ENCODE measurements at places on chromosomes 7 and 10.

- DNase-seq, result no peak
These were observed 1254.9 kb upstream of the LRRN3 start for GRCh38 chr7:109836016-109836415.

GRCh38 chr7:17147409-17147808 lies 151.0 kb upstream of the AHR start:
- no peak for DNase-seq

- DNase-seq, result no peak
These were observed 14.4 kb downstream of the STK32C start for GRCh38 chr10:132293201-132293812.

DNA sequence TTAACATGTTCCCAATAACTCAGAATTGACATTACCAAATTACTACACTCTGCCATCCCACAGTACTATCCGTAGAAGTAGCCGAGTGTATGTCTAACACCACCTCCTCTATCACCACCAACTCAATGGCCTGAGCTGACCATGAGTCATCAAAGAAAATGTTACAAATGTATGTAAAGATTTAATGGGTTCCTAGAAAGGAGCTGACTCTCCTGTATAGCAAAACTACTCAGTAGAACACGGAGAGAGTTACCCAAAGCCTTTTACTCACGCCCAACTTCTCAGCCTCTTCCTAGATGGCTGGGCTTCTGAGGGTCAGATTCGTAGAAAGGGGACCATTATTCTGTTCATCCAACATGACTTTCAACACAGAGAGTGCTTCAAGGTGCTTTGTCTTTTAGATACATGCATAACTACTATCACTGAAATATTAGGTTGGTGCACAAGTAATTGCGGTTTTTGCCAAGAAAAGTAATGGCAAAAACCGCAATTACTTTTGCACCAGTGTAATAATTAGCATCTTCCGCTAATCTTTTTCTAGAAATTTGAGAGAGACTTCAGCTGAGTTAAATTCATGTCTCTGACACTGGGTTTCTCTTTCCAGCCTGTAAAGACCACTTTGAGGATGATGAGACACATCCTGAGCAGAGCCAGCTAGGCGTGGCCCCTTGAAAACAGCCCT lies 24.0 kb upstream of the NANOS1 start:
- DNase-seq, result no peak

DNA sequence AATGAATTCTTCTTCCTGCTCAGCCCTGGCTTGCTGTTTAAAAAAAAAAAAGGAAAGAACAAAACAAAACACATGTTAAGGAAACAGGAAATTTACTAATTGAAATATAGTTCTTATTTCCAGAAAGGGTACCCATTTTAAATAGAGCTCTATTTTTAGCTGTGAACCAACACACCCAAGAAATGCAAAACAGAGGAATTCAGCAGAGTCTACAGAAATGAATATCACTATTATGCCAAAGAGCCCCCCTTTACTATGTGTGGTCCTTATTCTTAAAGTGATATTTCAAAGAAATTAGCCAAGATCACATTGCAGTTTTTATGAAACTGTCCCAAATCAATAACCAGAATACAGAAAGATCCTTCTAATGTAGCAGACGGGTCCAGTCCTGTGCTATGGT lies 53.7 kb downstream of the CCDC6 start:
- DNase-seq, result no peak

DNA sequence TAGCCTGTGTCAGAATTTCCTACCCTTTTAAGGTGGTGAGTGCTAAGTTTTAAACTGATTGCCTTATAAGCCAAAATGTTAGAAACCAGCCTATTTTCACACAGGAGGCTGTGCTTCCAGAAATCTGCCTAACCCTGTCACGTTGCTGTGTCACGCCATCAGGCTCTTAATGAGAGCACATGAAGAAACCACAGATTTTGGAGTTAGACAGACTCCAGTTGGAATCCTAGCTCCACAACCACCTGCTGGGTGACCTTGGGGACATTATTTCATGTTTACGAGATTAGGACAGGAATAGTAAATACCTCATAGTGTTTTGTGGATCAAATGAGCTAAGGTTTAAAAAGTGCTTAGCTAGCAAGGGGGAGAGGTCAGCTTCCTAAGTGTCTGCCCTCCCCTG lies 321.8 kb downstream of the DPP6 start:
- DNase-seq, result no peak

DNA sequence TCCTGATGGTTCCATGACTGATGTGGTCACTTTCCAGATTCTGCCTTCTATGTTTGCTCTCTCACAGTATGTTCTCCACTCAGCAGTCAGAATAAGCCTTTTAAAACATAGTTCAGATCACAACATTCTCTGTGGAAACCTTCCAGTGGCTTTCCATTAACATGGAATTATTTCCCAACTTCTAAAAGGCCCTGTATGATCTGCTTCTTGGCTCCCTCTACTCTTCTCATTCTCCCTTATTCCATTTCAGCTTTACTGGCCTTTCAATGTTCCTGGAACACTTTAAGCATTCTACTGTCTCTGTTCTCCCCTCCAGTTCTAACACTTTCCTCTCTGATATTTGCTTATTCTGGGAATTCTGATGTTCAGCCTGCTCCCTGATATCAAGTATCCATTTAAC lies 325.6 kb downstream of the THSD7A start:
- DNase-seq, result no peak

- no peak for DNase-seq
These were observed 256.4 kb upstream of the PHYHIPL start for GRCh38 chr10:58919927-58920654.

DNA sequence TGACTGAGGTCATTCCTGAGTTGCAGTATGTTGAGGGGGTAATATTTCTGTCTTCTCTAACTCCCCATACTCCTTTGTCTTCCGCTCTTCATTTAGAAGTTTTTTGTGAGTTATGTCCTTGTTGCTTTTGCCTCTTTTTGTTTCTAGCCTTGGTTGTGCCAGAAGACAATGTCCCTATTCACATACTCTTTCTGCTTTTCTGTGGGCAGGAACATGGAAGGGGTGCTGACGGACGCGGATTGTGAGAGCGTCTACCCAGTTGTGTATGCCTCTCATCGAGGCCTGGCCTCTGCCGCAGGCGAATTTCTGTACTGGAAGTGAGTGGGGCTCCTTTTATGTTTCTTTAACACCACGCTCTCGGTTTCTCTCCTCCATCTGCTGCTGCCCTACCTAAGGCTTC lies 20.5 kb downstream of the STAG3 start:
- no peak for DNase-seq

DNA sequence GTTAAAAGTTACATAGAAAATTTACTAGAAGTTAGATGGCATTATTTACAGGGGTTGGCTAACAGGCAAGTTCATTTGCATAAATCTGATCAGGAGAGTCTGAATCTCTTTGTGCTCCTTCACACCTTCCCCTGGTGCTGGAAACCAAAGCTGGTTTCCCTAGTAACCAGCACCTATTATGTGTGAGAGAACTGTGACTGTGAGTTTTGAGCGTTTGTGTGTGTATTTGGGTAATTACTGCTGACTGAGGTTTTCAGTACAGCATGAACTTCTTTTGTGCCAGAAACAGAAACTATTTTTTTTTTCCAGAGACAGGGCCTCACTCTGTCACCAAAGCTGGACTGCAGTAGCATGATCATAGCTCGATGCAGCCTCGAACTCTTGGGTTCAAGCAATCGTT lies 10.3 kb upstream of the IFIT1B start:
- DNase-seq, result no peak

- no peak for DNase-seq
These were observed 10.9 kb downstream of the CALCR start for GRCh38 chr7:93563584-93563983.

GRCh38 chr10:66322777-66323176 lies 603.1 kb upstream of the LRRTM3 start:
- DNase-seq, result no peak

DNA sequence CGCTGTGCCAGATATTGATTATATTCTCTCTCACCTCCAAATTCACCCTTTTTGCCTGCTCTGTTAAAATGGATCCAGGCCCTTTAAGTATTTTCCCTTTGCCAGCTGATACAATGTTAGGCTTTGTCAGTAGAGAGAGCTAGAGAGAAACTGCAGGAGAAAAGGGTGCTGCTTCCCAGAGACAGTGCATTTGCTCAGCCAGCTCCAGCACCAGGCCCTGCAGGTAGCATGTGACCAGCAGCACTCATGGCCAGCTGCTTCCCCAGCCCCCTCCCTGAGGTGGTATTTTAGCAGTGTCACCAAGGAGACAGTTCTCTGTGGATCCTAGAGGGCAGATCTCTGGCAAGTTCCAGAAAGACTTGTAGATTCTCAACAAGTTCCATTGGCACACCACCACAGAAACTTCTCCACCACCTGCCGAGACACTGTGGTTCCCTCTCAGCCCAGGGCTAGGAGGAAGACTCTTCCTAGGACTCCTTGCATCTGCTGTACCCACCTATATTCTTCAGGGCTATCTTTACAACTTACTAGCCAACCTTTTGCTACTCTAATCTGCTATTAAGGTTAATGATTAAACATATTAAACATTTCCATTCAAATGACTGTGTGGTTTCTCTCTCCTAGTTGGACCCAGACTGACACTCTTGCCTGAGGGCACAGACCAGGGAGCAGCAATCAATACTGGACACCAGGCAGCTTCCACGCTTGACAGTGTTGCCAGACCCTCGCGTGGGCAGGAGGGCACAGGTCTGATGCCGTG lies 35.6 kb upstream of the ADAM12 start:
- no peak for DNase-seq

DNA sequence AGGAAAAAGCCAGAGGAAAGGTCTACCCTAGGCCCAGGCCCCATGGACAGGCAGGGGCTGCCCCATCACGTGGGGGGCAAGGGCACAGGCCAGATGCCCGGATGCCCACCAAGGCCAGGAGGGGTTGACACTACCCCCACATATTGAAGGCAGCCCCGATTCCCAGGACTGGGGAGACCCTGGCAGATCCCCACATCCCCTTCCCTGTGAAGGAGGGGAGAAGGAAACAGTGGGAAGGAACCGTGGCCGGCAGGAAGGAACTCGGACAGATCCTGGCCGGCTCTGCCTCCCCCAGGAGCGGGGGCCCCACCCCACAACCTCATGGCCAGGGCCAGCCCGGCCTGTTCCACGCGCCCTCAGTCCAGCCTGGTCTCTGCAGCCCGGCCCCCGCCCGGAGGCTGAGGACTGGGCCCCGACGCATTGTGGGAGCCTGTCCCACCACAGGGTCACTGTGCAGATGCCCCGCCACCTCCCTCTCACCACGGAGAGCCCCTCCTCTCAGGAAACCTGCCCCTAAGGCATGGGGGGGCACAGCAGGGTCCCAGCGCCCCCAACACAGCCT lies 41.3 kb downstream of the PAPOLB start:
- no peak for DNase-seq

GRCh38 chr7:137474540-137475026 lies 131.1 kb upstream of the PTN start:
- DNase-seq, result no peak

DNA sequence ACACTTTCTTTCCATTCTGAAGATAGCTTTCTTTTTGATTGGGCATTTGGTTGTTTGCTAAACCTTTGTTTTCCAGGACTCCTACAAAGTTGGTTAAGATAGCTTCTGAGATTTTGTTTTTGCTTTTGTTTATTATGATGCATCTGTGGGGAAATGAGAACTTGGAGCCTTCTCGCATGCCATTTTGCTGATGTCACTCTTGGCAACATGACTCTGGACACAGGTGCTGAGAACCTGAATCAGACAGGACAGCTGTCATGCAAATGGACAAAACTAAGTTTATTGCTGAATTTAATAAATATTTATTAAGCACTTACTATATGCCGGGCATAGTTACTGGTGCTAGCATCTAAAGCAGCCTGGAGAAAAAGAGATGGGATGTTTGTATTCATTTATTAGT lies 274.1 kb downstream of the ZEB1 start:
- no peak for DNase-seq

- no peak for DNase-seq
These were observed 34.3 kb upstream of the ADAM12 start for GRCh38 chr10:126422567-126422966.

GRCh38 chr10:22435650-22436049 lies 90.4 kb downstream of the SPAG6 start:
- DNase-seq, result no peak

All from activated CD8-positive, alpha-beta memory T cell treated with anti-CD3 and anti-CD28 coated beads for 1 hour (primary cell).